ENCODE measurements at places on chromosomes 6 and 20.

GRCh38 chr6:35068206-35068605, 72.9 kb downstream of the TCP11 start:
- no peak for DNase-seq

GRCh38 chr20:40293740-40294139, 395.3 kb downstream of the MAFB start:
- no peak for DNase-seq

- no peak for DNase-seq
Observed at GRCh38 chr6:10395171-10395703, 19.6 kb downstream of the TFAP2A start.

DNA sequence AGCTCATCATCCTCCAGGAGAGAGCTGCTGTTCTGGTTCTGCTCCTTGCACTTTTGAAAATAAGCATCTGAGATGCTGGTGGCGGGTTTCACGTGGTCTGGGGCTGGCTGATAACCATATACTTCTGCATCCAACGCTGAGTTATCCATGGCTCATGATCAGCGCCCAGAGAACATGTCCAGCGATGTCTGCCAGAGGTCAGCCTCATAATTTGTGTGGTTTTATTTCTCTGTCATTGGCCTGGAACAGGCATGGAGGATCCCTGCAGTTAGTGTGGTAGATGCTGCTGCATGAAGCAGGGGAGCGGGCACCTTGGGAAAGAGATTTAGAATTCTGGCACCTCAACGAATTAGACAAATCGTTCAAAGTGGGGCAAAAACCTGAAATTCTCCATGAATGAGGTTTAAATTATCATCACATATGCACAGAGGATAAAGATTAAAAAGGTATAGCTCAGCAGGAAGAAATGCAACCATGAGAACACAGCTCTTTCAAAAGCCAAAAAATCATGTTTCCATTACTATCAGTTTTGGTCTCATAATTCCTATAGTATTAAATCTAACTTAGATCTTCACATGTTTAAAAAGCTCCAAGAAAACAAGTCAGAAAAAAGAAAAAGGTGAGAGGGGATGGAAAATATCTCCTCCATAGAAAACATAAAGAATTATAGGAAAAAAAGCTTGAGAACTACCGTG, 157.2 kb downstream of the SOD2 start:
- no peak for DNase-seq

- DNase-seq, result no peak
Observed at GRCh38 chr20:40563296-40563950, 125.6 kb downstream of the MAFB start.

DNA sequence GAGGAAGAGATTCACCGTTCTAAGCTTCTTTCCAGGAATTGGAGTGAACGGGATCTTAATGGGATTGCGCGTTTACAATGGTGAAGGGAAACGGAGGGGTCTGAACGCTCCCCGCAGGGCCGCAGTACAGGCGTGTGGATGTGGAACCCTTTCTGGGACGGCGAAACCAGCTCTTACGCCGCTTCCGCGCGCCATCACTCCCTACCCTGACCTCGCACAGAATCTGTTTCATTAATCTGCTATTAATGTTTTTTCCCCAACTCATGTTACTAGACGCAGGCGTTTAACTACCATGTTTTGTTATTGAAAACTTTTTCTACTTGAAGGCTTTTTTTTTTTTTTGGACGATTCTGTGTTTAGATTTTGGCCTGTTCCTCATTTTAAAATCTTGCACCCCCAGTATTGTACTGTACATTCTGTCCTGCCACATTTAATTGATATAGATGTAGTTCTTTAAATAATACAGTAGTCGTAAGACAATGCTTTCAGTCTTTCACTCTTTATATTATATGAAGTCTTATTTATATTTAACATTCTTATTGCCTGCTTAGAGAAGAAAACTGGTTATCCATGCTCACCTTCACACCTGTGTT, 696 bp upstream of the SUPT3H start:
- DNase-seq, result peak; percentile 7

DNA sequence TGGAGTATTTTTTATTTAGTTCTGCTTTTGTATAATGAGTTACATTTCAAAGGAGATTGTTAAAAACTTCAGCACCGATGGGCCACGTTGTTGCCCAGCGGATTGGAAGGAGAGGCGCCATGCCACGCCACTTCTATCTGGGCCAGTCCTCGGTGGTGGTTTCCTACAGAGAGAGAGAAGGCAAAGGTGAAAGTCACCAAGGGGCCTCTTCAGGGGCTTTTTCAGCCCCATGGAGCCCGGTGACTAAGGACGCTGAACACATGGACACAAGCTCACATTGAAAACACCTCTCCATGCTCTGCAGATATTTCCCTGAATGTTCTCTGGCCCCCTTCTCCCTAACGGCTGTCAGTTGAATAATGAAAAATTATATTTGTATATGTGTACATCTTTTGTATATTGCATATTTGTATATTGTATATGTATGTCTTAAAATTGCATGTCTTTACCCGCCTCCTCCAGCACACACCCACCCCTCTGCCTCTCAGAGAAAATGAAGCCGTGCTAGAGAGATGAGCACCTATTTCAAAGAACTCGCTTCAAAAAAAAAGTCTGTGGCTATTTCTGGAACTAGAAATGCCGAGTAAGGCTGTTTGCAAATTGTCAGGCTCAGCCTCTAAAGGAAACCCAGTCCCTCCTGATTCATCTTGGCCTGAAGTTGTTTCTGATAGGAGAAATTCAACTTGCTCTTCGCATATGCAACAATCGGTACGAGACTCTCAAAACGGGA, 91.9 kb upstream of the CDH4 start:
- DNase-seq, result no peak

DNA sequence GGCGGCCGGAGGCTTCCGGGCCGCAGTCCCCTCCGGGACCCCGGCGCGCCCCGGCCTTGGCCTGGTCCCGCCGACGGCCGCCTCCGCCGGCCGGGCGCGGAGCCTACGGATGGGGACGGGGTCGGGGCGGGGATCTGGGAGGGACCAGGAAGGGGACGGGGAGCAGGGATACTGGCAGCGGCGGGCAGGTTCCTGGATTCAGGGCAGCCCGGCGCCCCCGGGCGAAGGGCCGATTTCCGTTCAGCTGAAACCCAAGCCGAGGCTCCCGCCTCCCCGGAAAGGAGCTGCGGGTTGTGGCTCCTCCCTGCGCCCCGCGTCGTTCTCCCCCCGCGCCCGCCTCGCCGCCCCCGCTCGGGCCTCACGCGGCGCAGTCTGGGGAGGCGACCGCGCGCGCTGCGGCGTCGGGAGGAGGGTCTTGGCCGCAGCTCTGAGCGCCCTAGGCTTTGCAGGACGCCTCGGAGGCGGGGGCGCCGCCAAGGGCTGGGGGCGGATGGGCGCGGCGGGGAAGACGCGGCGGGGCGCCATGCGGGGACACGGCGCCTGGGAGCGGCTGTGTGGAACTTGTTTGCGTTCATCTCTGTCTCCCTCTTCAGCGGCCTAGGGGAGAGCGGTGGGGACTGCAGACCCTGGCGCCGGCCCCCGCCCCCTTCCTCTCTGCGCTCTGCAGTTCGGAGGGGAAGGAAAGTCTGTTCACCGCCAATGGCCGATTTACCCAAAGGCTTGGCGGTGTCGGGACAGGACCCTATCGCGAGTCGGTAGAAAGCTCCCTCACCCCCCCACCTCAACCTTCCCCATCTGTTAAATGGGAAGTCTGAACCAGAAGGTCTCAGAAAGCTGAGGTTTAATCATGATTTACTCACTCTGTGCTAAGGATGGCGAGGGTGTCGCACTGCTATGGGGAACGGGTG, 22.7 kb upstream of the TMEM181 start:
- DNase-seq, result no peak

DNA sequence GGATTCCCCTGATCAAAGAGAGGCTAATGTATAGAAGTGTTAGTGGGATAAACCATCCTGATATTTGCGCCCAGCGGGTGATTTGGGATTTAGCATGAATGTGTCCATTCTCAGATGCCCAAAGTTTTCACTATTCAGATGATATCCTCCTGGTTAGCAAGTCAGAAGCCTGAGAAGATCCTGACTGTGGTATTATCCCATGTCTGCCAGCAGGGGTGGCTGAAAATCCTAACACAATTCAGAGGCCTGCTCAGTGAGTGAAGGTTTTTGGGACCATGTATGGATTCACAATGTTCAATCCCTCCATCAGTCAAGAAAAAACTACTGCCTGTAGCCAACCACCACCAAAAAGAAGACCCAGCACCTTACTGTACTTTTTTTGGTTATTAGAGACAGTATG, 34.1 kb upstream of the SPACA1 start:
- no peak for DNase-seq

- peak; percentile 31 for DNase-seq
Observed at GRCh38 chr6:44297063-44298038, 15.8 kb downstream of the AARS2 start.

- no peak for DNase-seq
Observed at GRCh38 chr20:25484911-25485511, 77.5 kb downstream of the GINS1 start.

DNA sequence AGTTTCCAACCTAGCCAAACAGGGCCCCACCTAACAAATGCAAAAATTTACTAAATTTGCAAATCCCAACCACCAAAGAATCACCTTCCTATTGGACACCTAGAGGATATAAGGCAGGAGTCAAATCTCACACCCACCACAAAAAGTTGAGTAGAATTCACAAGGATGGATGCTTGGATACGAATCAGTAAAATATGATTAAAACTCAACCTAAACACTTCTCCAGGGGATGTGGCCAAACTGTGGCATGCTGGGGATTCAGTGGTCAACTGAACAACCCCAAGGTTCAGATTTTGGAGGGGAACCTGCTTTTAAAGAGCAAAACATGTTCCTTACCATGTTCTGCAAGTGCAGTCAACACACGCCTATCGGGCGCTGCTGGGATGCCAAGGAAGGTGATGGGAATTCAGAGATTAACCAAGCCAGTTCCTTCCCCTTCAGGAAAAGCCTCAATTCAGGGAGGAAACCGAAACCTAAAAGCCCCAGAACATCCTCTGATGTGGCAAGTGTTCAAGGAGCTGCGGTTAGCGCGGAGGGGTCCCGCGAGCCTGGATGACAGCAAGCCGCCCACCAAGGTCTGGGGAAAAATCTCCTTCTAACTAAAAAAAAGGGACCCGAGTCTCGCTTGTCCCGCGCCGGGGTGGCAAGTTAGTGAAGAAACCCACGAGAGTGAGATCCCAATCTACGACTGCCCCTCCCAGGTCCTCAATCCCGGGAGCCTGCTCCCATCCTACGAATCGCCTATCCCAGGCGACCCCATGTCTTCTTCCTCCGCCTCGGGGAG, 902 bp downstream of the SAMHD1 start:
- DNase-seq, result no peak

GRCh38 chr6:18260448-18261106, 3.8 kb downstream of the DEK start:
- no peak for DNase-seq

GRCh38 chr6:113187661-113188060, 669.5 kb upstream of the MARCKS start:
- no peak for DNase-seq

DNA sequence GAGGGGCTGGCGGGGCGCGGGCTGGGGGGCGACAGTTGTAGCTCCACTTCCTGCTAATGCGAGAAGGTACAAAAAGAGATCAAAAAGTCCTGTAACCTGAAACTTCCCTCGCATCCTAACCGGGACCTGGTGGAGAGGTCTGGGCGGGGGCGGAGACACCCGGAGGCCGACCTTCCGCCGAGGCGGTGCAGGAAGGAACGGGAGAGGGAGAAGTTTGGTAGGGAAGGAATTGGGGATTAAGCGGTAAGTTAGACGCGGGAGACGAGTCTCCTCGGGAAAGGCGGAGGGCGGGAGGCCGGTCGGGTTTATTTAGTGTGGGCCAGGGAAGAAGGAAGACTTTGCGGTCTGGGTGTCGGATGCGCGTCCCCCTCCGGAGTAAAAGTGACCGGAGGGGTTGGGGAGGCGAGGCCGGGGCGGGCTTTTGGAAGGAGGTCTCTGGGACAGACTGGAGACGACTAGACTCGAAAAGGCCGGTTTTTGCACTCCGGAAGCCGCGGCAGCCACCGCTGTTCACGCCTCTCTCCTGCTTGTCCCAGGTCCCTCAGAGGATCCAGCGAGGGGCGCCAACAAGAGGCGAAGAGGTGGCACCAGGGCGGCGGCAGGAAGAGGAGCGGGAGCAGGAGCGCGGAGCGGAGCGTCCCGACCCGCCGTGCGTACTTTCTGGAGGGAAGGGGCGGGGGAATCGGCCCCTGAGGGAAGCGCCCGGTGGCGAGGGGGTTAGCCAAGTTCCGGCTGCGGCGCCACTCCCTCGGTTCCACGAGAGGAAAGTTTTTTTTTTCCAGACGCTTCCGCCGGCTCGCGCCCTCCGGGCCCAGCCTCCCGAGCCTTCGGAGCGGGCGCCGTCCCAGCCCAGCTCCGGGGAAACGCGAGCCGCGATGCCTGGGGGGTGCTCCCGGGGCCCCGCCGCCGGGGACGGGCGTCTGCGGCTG, 734 bp downstream of the TPBG start:
- no peak for DNase-seq

GRCh38 chr20:9021699-9022098, 47.2 kb upstream of the PLCB4 start:
- no peak for DNase-seq

GRCh38 chr6:85561750-85562357, 31.8 kb downstream of the SNX14 start:
- DNase-seq, result no peak

- no peak for DNase-seq
Observed at GRCh38 chr20:12775041-12775440, 233.7 kb upstream of the SPTLC3 start.

DNA sequence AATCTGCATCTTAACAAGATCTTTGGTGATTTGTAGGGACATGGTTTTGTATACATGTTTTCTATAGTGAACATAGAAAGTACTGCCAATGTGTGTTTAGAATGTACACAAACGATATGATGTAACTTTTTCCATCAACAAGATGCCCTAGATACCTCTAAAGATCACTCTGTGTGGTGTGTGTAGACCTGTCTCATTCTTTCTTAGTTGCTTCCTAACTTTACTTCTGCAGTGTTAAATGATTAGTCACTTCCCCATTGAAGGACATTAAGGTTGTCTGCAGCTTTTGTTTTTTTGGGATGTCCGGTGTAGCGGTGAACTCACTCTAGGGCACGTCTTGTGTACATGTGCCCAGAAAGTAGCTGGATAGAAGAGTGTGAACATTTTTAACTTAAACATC, 35.9 kb downstream of the CDYL start:
- DNase-seq, result no peak

GRCh38 chr6:32974016-32974333, 5.6 kb downstream of the BRD2 start:
- no peak for DNase-seq

GRCh38 chr6:18432180-18432579, 45.0 kb downstream of the RNF144B start:
- DNase-seq, result no peak

DNA sequence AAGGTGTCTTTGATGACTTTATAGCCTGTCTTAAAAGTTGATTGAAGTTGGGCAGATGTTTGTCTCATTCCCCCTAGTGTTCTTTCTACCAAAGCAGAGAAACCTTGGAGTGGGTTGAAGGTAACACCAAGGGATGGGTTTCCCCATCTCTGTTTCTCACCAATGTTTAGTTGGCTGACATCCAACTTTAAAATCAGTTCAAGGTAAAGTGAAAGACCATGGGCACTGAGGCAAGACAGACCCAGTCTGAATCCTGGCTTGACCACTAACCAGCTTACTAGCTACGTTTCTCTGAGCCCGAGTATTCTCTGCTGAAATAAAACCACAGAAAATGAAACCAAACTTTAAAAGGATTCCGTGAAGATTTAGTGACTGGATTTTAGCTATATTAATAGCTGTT, 258.9 kb downstream of the KIF16B start:
- DNase-seq, result no peak

Measured in stimulated activated CD4-positive, alpha-beta T cell treated with anti-CD3 and anti-CD28 coated beads, Interleukin-1b, Interleukin-23, amount 100 ng/mL, for 1 hour (primary cell).